ENCODE measurements at places on chromosomes 16 and 17.

DNA sequence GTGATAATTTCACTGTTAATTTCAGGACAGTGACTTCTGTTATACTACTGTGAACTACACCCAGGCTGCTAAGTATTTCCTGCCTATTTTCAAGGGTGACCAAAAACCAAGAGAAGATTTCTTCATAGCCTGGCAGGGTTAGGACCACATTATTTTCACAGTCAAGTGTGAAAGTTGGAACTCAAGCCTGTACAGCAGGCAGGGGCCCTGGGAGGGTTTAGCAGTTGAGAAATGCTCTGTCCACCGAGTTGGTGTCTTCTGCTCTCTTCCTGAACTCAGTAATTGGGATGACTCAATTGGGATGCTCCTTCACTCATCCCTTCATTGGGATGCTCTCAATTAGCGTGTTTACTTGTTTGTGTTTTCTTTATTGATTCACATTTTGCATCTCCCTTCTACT is 347.3 kb upstream of the CDH11 start:
- no peak for DNase-seq

DNA sequence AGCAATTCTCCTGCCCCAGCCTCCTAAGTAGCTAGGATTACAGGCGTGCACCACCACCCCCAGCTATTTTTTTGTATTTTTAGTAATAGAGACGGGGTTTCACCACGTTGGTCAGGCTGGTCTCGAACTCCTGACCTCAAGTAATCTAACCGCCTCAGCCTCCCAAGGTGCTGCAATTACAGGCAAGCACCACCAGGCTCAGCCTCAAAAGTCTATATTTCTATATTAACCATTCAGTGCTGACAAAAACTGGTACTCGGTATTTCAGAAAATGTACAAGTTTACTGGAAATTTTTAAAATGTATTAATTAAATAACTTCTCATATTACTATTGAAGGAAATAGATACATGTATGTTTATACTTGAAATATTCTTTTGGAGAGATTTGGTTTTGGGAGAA is 1.4 kb upstream of the HEXD start:
- no peak for DNase-seq

- DNase-seq: no peak
Observed at GRCh38 chr16:87918338-87918737, 18.0 kb downstream of the CA5A start.

DNA sequence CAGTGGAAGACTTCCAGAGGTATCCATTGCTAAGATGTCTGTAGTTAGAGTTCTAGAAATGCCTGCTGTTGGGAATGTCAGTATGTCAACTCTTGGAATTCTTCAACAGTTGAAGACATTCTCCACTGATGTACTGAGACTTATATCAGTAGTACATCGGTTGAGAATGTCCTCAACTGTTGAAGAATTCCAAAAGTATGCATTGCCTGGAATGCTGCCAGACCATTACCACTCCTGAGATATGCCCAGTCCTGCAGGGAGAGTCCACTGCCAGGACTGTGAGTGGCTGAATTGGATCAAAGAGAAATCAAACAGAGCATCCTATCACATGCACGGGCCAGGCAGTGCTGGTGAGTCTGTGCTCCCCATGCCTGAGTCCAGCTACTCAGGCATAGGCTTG is 42.0 kb downstream of the IL21R start:
- no peak for DNase-seq

DNA sequence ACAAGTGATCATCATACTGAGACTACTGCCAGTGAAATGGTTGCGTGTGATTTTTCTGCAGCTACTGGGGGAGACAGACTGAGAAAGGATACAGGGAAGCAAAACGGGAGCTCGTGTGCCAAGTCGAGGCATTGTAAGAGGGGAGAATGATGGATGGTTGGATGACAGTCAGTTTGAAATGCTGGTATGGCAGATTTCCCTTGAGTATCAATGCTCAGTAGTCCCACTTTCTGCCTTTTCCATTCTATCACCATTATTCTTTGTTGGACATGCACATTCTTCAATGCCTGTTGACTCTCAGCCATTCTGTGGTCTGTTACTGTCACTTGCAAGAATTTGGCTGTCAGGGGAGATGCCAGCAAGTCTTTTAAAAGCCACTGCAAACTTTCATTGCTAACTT is 510.6 kb upstream of the RBFOX1 start:
- no peak for DNase-seq

Data from effector CD4-positive, alpha-beta T cell (primary cell).